ENCODE measurements at places on chromosomes 12 and 14.
A peak's percentile ranks its signal among the peaks of the same experiment; 100 is the strongest.

GRCh38 chr12:12899530-12900380, 8.4 kb downstream of the GPRC5A start:
- no peak for DNase-seq

GRCh38 chr14:31090883-31091764, 64.9 kb upstream of the STRN3 start:
- DNase-seq: peak; percentile 80

DNA sequence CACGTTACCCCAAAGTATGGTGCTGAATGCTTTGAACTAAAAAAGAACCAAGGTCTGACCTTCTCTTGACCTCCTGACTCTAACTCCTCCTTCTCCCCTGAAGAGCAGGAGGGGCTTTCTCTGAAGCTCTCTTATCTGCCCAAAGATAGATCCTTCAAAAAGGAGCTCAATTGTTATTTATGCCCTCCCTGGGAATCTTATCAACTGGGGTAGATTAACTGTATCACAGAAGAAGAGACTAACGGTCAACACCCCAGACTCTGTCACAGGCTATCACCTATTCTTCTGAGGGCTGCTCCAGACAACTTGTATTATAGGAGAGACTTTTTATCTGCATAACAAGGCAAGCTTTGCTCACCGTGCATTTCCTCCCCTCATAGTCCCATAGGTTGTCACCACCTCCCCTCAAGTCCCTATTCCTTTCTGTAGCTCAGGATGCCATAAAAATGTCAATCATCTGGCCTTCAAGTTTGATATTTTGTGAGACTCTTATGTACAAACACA, 86.6 kb downstream of the PAPLN start:
- DNase-seq: no peak

GRCh38 chr12:70052476-70052875, 190.8 kb upstream of the CNOT2 start:
- no peak for DNase-seq

DNA sequence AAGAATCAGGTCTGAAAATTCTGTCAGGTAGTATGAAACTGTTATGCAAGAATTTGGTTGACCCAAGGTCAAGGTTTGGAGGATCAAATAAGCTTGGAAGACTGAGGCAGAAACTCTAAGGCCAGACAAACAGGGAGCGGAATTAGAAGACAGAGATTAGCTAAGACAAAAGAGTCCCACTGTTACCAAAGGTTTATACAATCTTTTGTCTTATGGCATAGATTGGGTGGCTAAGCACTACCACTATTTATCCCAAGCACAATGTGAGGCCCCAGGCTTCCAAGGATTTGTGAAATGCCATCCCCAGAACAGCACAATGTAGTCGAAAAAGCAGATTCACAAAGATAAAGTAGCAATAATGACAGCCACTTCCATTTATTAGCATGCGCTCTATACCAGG, 311.2 kb downstream of the SEC23A start:
- DNase-seq: no peak

DNA sequence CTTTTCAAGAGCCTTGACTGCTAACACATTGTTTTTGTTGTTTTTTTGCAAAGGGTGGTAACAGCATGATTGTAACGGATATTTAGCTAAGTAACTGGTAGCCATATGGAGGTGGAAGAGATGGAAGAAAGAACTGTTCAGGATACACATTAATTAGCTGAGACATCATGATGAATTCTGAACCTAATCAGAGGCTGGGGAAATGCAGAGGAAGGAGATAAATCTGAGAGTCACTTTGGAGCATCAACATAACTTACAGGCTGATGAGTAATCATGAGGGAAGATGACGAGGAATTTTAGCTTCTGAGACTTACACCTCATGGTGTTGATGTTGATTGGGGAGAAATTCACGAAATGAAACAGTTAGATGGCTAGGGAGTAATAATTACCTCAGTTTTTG, 62.3 kb downstream of the NIN start:
- no peak for DNase-seq

DNA sequence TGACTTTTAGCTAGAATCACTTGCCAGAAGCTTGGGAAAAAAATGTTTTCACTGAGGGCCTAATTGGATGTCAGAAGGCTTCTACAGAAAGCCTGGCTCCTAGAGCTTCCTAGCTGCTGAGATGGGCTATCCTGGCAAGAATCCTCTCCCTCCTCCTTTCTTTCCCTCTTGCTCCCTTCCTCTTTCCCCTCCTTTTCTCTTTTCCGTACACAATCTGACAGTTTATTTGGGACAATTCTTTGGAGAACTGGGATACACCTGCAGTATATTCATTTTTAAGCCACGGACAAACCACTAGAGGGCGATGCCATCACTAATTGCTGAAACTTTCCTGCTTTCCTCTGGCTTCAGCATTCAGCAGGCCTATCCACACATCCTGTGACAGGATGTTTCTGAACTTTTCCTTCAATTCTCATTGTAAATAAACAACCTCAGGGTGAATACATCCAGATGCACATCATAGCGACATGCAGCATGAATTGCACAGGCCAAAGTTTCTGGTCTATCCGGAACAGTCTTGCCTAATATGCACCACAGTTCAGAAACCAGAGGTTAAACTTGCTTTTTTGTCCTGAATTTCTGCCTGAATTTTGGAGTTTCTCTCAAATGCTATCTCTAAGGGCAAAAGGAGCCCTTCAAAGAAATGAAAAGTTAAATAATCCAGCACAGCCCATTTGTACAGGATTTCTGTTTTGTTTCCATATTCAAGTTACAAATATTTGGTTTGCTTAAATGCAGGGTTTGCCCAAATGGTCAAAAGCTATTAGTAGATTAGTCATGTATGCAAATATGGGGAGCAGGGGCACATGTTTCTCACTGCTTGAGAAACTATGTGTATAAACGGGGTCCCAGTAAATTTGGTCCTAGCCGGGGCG, 142.8 kb downstream of the PAWR start:
- DNase-seq: no peak

DNA sequence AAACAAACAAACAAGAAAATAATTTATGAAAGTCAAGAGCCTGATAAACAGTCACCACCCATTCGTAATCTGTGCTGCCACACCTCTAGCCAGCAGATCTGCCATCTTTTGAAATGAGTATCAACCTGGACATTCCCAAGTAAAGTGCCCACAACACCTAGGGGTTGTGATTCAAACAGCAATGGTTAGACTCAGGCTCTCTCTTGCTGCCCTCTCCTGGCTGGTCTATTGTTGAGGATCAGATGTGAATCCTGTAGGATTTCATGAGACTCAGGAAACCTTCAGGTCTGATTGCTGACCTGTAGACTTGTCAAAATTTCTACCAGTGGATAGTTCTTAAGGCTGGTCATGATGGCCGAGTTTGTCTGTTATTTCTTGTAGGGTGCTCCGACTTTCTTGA, 26.8 kb downstream of the DGLUCY start:
- no peak for DNase-seq

- DNase-seq: no peak
Observed at GRCh38 chr12:3606128-3606527, 115.1 kb downstream of the PRMT8 start.
